Stimulated activated CD8-positive, alpha-beta memory T cell treated with anti-CD3 and anti-CD28 coated beads, Interleukin-15, amount 100 ng/mL, for 24 hours (primary cell): ENCODE measurements at places on chromosomes 5 and 9.

DNA sequence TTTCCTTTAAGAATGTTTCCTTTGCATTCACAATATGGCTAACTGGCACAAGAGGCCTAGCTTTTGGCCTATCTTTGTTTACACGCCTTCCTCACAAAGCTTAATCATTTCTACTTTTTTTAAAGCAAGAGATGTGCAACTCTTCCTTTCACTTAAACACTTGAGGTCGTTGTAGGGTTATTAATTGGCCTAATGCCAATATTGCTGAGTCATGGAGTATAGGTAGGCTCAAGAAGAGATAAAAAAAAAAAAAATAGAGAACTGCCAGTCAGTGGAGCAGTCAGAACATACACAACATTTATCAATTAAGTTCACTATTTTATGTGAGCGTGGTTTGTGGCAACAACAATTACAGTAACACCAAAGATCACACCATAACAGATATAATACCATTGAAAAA, 5.9 kb downstream of the FKBP15 start:
- DNase-seq: no peak

DNA sequence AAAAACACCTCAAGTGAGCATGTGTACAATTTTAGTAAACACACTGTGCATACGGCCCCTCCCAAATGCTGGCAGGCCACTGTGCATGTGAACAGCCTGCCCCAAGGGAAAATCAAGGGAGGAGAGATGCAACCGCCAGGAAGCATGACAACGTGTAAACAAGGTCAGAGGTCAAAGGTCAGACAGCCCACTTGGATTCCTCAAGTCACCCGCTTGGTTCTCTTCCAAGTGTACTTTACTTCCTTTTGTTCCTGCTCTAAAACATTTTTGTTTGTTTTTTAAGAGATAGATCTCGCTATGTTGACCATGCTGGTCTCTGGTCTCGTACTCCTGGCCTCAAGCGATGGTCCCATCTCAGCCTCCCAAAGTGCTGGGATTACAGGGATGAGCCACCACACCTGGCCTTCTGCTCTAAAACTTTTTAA, 126.7 kb upstream of the SHB start:
- DNase-seq: no peak

- DNase-seq: no peak
Measured at GRCh38 chr9:89844535-89844934, 239.7 kb downstream of the GADD45G start.

DNA sequence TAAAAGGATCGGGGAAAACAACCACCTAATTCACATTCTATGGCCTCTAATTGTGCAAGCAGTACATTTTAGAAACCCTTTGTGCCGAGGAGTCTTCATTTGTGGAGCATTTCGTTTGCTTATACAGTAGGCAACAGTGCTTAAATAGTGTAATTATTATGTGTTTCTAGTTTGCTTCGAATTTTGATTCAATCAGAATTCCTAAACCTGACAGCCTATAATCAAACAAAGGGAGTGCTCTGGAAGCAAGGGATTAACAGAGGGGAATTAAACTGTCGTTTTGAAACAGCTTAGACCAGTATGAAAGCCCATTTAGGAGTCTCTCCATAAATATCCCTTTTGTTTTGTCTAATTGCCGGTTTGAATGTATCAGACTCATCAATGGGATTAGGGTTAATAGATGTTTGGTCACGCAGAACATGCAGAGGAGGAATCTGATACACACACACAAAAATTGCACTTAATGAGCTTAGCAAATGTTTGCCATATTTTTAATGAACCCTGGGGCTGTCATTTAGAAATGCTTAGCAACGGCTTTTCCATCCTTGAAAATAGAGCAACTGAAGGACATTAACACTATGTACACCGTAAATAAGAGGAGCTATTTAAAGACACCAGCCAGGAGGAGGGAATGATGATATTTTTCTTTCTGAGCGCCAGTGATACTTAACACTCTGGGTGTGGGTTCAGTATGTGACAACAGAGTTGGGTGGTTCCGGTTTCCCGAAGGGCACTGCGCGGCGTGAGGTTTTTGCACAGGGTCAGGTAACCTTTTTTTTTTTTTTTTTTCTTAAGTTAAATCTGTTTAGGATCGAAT, 404.7 kb downstream of the TLE4 start:
- no peak for DNase-seq

DNA sequence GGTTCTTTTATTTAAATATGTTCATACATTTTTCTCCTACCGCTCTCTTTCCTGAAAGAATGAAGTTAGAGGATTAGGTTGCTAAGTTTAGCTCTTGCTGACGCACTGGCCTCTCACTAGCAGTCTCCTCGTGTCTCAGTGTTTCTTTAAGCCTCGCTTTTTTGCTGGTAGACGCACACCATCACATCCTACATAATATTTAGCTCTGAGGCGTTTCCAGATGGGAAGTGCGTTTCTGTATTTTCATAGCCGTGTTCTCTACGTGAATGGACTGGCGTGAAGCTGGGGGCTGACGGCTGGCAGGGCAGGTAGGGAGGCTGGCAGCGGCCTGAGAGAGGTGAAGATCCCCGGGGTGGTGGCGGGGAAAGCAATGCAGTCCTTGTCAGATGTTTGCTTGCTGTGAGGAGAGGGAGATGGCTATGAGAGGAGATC, 79.2 kb upstream of the SPRY4 start:
- DNase-seq: no peak
